ENCODE measurements at places on chromosomes 3 and 15.

- no peak for DNase-seq
Measured at GRCh38 chr3:169256796-169257522, 406.6 kb downstream of the MECOM start.

GRCh38 chr3:128800241-128801187 lies 74.5 kb downstream of the RAB7A start:
- peak; percentile 57 for DNase-seq

- DNase-seq = no peak
Measured at GRCh38 chr15:31230630-31231485, 95.8 kb upstream of the KLF13 start.

GRCh38 chr3:15165061-15165460 lies 41.0 kb upstream of the CAPN7 start:
- no peak for DNase-seq

GRCh38 chr15:100801256-100801900 lies 78.3 kb upstream of the ALDH1A3 start:
- DNase-seq = no peak

DNA sequence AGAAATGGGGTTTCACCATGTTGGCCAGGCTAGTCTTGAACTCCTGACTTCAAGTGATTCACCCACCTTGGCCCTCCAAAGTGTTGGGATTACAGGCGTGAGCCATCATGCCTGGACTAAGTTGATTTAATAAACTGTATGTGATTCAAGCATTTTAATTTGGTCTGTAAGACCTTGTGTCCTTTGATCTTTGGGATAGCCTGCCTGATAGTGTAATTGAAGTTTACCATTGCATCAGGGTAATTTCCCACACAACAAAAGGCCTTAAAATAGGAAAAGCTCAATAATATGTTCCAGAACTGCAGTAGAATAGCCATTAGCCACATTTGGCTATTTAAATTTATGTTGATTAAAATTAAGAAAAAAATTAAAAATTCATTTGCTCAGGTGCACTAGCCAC lies 25.2 kb upstream of the DENND6A start:
- DNase-seq = no peak

DNA sequence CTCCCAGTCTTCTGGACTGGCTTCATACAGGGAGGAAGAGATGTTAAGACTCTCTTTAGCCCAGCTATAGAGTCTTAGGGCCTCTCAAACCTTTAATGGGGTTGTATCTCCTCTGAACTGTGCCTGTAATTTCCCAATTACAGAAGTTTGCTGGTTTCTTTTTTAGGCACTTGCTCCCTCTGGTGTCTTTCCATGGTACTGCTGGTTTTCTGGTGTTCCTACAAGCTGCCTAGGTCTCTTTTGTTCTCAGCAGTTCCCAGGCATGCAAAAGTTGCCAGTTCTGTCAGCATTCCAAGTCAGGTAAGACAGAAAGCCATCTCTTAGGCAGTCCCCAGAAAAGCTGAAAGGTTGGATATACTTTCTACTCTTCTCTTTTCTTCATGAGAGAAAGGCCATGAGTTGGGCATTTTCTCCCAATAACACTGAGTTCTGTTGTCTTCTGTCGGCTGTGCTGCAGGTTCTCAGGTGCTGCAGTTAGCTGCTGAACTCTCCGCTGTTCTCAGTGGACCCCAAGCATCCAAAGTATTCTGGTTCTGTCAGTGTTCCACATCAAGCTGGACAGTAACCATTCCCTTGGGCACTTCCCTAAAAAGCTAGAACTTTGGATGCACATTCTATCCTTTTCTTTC lies 54.4 kb upstream of the EHHADH start:
- peak; percentile 79 for DNase-seq

DNA sequence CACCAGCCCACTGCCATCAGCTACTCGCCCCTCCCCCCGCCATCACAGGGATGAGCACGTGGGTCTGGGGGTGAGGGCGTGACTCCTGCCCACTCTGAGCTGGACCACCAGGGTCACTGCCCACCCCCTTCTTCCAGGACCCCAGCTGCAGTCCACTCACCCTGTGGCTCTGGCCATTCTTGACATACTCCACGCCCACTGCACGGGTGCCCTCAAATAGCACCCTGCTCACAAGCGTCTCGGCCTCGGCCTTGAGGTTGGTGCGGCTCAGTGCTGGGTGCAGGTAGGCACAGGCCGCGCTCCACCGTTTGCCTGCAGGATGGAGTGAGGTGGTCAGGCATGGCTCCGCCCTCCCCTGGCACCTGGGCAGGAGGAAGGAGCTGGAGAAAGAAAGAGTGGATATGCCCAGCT lies 23.9 kb downstream of the CHDH start:
- DNase-seq = no peak

DNA sequence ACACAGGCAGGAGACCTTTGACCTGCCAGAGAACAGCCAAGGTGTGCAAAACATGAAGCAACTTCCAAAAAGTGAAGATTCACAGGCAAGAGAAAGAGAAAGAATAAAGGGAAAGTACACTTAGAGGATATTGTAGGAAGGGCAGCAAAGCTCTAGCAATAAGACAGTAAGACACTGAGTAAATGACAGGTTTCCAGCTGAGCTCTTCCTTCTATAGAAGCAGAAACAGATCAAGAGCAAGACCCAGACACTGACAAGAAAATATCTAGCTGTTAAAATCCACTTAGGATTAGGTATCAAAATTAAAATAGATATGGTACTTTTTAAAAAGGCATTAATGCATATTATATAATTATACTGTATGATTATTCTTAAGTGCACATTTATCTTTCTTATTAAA lies 333.4 kb downstream of the RAP2B start:
- DNase-seq = no peak

GRCh38 chr3:25288413-25288812 lies 139.7 kb upstream of the RARB start:
- no peak for DNase-seq

GRCh38 chr3:127679534-127680145 lies 6.9 kb downstream of the ABTB1 start:
- DNase-seq = no peak

- DNase-seq = no peak
Measured at GRCh38 chr15:66188464-66188863, 65.1 kb downstream of the MEGF11 start.

DNA sequence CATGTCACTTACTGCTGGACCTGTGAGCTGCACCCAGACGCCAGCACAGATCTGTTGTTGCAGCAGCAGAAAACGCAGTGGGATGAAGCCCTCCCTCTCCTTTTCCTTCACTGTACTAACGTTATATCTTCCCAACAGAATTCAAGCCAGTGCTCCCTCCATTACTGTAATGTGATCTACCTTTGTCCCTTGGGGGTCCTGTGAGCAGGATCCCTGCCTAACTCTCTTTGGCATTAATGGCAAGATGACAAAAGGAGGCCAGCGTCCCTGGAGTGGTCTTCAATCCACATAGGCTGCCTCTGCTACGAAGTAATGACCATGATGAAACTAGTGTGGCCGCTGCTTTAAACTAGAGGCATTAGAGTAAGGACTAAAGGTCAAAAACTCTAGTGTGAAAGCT lies 69.3 kb upstream of the SOX14 start:
- DNase-seq = no peak

GRCh38 chr3:155106119-155106518 lies 26.0 kb downstream of the MME start:
- no peak for DNase-seq

DNA sequence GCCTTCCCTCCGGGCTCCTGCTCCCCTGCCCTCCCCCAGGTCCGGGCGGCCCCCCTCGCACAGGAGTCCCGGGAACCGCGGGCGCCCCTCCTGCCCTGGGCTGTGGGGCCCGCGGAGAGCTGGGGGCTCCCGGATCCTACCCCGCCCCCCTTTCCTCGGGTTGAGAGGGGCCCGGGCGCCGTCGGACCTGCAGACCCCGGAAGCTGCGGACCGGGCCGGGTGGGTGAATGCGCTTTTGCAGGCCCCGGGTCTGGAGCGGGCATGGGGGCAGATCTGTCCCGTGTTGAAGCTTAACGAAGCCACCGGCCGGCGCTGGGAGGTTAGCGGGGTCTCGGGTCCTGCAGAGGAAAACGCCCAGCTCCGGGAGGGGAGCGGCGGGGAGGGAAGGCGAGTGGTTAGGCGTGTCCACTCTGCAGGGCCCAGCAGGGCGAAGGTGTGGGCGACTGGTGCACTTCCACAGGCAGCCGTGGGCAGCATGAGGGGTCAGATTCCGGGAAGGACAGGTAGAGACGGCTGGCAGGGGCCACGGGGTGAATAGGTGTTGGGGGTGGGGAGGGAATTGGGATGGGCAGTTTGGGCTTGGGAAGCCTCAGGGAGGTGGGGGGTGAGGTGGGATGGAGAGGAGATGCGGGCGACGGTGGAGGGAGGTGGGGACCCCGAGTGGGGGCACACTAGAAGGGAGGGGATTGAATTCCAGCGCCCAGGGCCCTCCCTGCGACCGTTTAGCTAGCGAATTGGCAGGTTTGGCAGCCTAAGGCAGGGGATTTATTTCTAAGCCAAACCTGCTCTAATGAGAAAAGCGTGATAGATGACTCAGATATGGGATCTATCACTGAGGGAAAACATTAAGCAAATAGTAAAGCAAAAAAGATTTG lies 635 bp downstream of the CD276 start:
- peak; percentile 34 for DNase-seq

DNA sequence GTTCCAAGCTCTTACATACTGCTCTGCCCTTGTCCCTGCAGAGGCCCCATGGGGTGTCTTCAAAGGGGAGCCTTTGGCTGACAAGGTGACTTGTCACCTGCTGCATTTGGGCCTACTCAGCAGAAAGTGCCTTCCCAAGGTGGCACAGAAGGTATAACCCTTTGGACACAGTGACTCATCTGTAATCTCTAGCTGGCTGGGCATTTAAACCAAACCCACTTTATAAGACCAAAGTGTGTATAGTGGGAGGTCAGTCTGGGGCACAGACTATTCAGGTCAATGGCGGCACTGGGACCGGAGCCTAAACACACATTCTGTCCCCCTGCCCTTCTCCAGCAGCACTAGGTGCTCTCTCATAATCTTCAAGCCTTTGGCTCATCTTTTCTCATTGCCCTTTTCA lies 35.1 kb downstream of the GJD2 start:
- DNase-seq = no peak

GRCh38 chr3:197555281-197556261 lies at the start of gene BDH1:
BDH1 (minus strand) TSS chr3:197555968; CDS start chr3:197546443, 9,525 bp downstream.
- no peak for DNase-seq

- DNase-seq = no peak
Measured at GRCh38 chr3:16122661-16123060, 51.8 kb upstream of the GALNT15 start.

GRCh38 chr3:196060834-196061233 lies 21.1 kb downstream of the TFRC start:
- DNase-seq = no peak

DNA sequence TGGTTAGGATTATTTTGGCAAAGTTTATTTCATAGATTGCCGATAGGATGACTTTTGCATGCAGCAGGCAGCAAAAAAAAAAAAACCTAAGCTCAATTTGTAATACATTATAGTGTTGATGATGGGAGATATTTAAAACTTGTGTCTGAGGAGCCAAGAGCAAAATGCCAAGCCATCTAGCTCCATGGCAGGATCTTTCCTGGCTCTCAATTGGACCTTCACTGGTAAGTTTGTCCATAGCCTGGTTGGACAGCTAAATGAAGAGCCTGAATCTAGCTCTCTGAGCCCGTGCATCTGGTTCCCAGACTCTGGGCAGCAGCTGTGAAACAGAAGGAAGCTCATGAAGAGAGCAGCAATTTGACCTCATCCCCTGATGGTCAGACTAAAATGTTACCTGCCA lies 17.5 kb downstream of the STAC start:
- no peak for DNase-seq

DNA sequence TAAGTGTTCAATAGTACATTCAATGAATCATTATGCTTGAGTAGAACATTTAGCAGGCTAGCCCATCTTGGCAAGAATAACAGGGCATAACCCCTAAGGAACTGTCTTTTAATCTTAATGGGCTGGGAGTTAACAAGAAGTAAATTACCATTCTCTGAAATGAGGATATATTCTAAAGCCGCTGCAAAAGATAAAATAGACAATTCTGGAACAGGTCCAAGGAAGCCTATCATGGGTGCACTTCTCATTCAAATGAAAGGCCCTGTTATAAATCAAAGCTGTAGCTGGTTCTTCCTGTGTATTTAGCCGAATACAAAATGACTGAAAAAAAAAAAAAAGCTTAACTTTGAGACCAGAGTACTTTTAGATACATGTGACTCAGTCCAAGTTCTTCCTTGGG lies 15.6 kb downstream of the MTHFS start:
- DNase-seq = no peak

GRCh38 chr3:34020726-34021680 lies 222.6 kb downstream of the PDCD6IP start:
- no peak for DNase-seq

DNA sequence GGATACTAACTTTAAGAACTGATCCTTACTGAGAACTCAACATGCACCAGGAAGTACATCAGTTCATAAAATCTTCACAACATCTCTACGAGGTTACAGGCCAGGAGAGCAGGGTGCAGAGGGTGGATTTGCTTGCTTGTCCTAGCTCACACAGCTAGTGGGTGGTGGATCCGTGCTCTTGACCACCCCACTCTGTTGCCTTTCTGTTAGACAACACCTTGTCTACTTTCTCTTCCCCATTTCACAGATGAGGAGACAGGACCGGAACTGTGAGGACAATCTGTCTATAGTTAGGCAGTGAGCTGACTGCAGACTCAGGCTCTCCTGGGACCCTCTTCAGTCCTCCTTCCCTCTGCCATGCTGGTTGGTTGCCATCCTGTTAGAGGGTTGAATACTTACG lies 221.7 kb upstream of the TLE3 start:
- DNase-seq = no peak

DNA sequence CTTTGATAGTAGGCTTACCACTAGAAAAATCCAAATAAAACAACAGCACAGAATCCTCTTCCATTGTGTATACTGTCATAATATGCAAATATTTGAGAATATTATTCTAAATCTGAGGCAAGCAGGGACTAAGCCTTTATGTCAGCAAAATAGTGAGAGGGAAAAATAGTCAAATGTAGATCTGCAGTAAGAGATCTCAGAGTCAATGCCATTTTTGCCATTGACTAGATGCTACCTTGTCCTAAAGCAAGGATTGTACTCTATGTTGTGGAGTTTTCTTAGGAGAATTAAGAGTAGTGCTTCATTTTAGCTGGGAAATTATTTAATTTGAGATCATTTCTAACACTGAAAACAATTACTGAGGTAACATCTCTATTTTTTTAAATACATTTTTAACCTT lies 50.2 kb downstream of the IQCH start:
- no peak for DNase-seq

GRCh38 chr3:141905129-141905528 lies 28.7 kb downstream of the ATP1B3 start:
- no peak for DNase-seq

GRCh38 chr3:58034738-58035523 lies 26.7 kb downstream of the FLNB start:
- DNase-seq = no peak

- peak; percentile 96 for DNase-seq
Measured at GRCh38 chr15:90869601-90870353, 1.4 kb downstream of the FURIN start.

All from inflammatory macrophage treated with lipopolysaccharide for 4 hours (primary cell).